ENCODE measurements at places on chromosomes 5 and 9.

- DNase-seq = no peak
Observed at GRCh38 chr5:144458216-144458615, 287.5 kb downstream of the KCTD16 start.

DNA sequence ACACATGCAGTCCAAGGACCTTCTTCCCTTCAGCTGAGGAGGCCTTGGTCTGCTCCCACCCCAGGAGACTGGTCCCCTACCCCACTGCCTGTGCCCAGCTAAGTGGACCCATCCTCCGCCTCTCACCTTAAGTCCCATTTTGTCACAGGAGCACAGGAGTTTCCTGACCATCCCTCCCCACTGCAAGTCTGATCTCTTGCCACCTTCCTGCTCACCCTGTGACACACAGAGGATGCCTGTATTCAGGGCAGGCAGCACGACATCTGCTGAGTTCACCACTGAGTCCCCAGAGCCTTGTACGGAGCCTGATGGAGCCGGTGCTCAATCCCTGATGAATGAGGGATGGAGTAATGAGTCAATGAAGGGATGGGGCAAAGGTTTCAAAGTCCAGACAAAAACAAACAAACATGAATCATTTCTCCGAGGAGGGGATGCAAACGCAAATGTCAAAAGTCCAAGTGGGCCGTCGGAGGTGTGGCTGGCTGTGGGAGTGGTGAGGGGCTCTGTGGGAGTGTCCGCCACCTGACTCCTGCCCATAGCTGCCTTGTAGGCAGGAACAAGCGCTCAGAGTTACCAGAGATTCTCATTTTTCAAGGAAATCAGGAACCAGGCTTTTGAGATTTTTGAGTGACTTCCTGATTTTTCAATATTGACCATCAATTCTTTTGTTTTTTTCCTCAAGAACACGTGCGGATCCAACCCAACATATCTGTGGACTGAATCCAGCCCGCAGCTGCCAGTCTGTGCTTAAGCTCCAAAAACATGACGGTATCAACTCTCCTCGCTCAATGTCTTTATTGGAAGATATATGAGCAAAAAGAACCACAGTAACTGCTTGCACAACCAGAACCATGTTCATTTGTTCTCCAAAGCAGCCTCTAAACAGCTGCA is 4.4 kb downstream of the RAPGEF1 start:
- no peak for DNase-seq

DNA sequence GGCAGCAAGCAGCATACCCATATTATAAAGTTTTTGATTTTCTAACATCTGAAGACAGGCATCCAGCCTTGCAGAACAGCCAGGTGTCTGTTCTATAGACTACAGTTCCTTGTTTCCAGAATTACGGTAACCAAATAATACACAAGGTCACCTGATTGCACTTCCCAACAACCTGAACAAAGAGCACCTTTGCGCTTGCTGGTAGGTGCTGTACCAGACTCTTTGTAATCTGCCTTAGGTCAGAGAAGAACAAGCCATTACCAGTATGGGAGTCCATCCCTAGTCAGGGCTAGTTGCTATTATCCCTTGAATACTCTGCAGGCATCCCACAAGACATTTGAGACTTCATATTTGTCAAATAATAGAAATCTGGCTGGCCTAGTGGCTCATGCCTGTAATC is 256.2 kb downstream of the ARRDC3 start:
- no peak for DNase-seq

DNA sequence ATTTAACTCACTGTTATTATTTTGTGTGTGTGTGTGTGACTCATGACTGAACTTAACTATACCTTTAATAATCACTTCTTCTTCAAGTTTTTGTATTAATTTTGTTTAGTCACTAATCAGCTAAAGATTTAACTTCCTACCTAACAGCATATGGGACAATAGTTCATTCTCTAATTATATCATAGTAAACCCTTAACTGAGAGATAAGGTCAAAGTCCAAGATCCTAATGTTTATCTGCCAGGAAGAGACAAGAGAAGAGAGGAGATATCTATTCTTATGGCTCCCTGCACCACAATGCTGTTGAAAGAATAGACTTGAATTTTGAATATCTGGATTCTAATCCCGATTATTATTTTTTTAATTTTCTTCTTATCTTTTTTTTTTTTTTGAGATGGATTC is 28.1 kb downstream of the FREM1 start:
- no peak for DNase-seq

- peak; percentile 72 for DNase-seq
Observed at GRCh38 chr9:94872891-94873511, 146.5 kb downstream of the AOPEP start.

- DNase-seq = peak; percentile 35
Observed at GRCh38 chr5:157925786-157926671, 67.1 kb upstream of the CLINT1 start.

GRCh38 chr9:134629586-134630392 is 11.8 kb upstream of the COL5A1 start:
- no peak for DNase-seq

Data from SK-N-DZ (cell line).